Neural crest cell (in vitro differentiated cells): ENCODE measurements at places on chromosomes 13 and 19. TPM values are rescaled to one million over a fixed set of nuclear protein-coding genes. Genes with fewer than 3 reads are reported as not detected.

- peak; percentile 90 for DNase-seq
Observed at GRCh38 chr13:36818804-36819738, at the start of gene RFXAP. Gene RFXAP (plus strand): TSS chr13:36819222. CDS start chr13:36819358, 136 bp downstream.

GRCh38 chr13:112183532-112184090 lies 116.7 kb downstream of the SOX1 start:
- DNase-seq, result no peak

DNA sequence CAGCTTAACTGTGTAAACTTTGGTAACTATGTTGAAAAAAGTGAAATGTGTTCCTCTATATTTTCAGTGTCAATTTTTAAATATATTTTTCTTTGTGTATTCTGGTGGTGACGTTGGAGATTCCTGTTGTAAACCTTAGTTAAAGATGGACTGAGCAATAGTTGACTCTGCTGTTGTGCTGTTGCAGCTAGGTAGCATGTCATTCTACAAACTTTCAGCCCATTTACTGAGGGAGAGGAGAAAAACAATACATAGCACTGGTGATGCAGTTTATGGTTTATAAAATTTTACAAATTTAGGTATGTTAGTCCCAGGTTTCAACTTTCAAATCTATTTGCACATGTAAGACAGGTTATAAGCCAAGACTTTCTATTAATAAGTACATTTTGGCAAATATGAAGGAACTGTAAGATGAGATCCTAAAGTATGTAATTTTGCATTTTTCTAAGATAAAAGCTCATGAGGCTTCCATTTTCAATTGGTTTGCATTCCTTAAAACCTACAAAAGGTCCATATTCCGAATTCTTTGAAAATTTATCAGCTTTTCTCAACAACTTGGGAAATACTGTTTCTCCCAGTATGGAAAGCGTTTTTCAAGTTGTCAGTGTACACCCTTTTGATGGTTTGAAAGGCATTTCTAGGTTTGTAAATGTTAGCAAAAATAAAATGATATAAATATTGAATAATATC lies 1.5 kb downstream of the NDFIP2 start:
- DNase-seq, result no peak

- peak; percentile 89 for DNase-seq
Observed at GRCh38 chr13:112066624-112067004, 335 bp upstream of the SOX1 start.

- no peak for DNase-seq
Observed at GRCh38 chr13:49100637-49101570, 119.2 kb upstream of the MLNR start.

DNA sequence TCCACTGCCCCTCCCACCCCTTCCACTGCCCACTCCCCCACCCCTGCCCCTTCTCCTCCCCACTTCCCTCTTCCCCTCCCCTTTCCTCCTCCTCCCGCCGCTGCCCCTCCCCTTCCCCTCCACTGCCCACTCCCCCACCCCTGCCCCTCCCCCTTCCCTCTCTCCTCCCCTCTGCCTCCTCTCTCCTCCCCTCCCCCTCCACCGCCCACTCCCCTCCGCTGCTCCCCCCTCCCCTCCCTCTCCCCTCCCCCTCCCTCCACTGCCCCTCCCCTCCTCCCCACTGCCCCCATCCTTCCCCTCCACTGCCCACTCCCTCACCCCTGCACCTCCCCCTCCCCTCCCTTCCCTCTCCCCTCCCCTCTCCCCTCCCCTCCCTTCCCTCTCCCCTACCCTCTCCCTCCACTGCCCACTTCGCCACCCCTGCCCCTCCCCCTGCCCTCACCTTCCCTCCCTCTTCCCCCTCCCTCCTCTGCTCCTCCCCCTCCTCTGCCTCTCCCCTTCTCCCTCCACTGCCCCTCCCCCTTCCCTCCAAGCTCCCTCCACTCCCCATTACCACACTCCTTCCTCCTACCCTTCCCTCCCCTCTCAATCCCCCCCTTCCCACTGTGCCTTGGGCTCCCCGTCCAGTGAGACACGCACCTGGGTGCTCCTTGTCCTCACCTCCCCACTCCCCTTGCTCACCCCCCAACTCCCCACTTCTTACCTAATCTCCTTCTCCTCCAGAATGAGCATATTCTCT lies 21.9 kb downstream of the ATP8B3 start:
- no peak for DNase-seq

GRCh38 chr19:40331052-40331451 lies 17.1 kb downstream of the C19orf47 start:
- DNase-seq, result no peak

DNA sequence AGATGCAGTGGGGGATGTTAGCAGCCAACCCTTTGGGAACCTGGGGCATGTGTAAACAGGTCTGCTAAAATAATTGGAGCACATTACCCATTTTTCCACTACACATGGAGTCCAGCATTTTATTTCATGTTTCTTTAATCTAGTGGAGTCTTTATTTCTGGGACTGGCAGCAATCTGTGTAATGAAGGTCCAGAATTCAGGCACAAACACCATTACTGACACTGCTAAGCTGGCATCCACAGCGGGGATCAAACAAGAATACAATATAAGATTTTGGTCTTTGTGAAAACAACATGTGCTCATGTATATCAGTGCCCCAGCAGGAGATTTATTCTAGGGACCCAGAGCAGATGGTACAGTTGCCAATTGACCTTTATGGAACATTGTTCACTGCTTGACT lies 1587.0 kb upstream of the PRR20A start:
- no peak for DNase-seq

DNA sequence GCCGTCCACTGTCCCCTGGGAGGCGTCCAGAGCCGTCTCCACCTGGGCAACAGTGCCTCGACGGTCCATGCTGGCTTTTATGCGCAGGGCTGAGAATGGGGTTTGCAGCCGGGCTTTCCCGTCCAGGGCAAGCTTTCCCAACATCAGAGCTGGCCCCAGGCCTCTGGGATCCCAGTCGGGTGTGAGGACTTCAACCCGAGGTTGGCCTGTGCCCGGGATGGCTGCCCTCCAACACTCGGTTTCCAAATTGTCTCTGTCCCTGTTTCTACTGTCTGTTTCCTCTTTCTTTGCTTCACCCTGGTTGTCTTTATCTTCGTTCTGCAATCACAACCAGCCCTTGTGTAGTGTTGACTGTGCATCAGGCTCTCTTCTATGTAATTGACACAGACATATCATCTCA lies at the start of gene IFNL4:
Gene IFNL4 (minus strand): TSS at position 51 of the 400 bp plus-strand sequence.
- no peak for DNase-seq

GRCh38 chr13:102968572-102969228 lies 97.5 kb downstream of the SLC10A2 start:
- DNase-seq, result no peak

DNA sequence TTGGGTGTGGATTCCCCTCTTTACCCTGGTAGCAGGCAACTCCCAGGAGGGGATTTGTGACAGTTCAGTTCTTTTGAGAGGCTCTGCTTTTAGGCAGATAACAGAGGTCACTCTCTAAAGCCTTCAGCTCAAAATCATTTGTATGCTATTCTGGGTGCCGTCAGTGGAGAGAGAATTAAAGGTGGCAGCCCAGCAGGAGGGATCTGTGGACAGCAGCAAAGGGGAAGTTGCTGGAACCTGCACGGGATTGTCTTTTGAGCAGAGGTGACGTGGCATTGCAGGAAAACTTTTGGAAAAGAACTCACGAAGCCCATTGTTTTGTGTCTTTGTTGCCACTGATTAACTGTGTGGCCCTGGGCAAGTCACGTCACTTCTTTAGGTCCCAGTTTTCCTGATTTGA lies 62.4 kb upstream of the C1QTNF9 start:
- DNase-seq, result no peak

- DNase-seq, result no peak
Observed at GRCh38 chr13:42396501-42396900, 124.5 kb downstream of the AKAP11 start.

GRCh38 chr13:106276876-106277275 lies 258.6 kb downstream of the EFNB2 start:
- DNase-seq, result no peak

GRCh38 chr19:49840736-49841249 lies 10.2 kb upstream of the PTOV1 start:
- no peak for DNase-seq

GRCh38 chr13:110281736-110282135 lies 25.2 kb downstream of the COL4A1 start:
- no peak for DNase-seq

DNA sequence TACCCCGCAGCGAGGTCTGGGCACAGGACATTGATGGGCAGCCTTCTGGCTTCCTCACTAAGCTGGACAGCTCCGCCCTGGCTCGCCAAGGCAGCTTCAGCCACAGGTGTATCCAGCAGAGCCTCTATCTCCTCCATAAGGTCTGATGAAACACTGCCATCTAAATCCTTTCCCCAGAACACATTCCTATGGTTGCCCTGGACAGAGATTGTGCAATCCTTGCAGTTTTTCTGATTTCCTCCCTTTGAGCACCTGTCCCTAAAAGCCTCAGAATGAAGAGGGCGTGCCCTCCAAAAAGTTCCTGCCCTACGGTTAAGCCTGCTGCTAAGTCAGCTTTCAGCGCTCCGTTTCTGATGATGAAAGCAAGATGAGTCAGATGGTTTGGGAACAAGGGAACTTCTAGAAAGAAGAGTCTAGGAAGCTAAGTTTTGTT lies 21.0 kb downstream of the CLEC4M start:
- DNase-seq, result no peak

- DNase-seq, result no peak
Observed at GRCh38 chr19:40705362-40705651, 11.4 kb downstream of the COQ8B start.

DNA sequence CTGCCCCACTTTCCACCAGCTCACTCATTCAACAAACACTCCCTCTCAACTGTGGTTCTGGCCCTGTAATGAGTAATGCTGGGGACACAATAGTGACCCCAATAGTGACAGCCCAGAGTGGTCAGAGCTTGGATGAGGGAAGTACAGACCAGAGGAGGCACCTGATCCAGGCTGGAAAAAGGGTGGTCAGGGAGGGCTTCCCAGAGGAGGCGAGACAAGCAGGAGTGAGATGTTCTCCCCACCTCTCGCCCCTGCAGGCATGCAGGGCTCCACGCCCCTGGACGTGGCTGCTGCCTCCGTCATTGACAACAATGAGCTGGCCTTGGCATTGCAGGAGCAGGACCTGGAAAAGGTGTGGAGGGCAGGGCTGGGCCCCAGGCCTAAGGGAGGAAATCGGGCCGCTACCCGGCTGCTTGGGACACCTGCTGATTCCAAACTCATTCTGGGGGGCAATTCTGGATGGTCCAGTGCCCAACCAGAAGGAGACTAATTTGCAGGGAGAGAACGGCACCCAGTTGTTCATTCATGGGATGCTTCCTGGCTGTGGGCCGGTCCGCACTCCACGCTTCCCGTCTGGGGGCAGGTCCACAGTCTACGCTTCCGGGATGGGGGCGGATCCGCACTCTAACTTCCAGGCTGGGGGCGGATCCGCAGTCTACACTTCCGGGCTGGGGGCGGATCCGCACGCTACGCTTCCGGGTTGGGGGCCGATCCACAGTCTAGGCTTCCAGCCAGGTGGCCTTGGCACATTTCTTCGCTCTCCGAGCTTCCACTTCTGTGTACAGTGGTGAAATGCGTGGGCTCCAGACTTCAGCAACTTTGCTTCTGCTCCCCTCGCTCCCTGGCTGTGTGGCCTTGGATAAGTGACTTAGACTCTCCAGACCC lies 63.4 kb downstream of the RYR1 start:
- no peak for DNase-seq

GRCh38 chr19:52343548-52343947 lies 7.5 kb downstream of the ZNF610 start:
- peak; percentile 57 for DNase-seq

DNA sequence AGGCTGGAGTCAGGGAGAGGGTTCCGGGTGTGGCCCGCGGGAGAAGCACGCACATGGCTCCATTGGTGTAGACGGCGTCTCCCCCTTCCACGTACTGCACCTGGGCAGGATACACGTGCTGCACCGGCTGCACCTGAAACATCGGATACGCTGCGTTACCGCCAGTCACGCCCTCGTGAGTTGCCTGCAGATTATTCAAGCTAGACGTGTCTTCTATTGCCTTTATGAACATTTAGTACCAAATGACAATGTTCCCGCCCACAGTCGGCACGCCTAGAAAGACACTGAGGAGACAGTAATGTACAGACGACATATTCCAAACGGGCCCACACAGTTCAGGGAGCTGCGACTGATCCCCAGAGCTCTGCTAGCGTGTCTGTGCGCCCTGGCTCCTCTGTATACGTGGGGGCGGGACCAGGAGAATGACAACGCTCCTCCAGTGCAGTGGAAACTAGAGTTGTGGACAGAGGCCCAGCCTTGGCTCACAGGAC lies 64.1 kb upstream of the RANBP3 start:
- DNase-seq, result no peak

DNA sequence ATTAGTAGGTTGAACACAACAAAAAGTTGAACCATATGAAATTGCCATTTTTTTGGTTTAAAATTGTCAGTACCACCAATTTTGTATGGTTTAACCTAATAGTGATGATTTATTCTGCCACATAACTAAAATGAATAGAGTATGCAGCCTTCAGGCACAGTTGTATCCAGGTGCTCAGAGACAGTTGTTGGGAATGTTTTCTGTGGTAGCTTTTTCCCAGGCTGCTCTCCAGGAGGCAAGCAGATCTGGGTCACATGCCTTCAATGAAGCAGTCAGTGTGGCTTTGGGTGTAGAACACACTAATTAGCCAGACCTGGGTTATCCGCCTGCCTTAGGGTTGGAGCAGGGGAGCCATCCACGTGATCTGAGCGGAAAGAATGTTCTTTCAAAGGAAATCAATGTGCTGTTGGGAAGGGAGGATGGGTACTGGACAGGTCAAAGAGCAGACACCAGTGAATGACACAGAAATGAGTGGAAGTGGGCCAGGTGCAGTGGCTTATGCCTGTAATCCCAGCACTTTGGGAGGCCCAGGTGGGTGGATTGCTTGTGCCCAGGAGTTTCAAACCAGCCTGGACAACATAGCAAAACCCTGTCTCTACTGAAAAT lies 28.6 kb downstream of the MARK4 start:
- DNase-seq, result no peak

DNA sequence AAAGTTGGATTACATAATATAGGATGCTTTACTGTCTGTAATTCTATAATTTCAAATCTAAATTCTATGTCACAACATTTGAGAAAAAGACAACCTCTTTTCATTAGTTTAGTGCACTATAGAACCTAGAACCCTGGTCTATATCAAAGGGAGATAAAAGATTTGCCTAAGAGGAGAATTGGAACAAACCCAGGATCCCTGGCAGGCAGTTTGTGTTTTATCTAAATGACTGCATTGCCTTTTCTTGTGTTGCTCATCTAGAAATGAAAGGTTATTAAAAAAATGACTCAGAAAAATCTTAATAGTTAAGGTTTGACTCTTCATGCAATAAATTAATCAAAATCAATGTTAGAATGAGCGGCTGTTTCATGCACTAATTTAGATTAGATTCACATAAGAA lies 96.7 kb downstream of the PCDH9 start:
- no peak for DNase-seq

GRCh38 chr13:100602493-100603111 lies 14.0 kb upstream of the GGACT start:
- no peak for DNase-seq

Gene ZNF730
- 26.2 and 27.7 TPM in 2 replicates for total RNA-seq

Gene MAMSTR
- 2.4 and 2.6 TPM in 2 replicates for total RNA-seq

Gene USE1
- total RNA-seq, result 15.7 and 17.6 TPM in 2 replicates

Gene ZNF816
- total RNA-seq, result 12.0 and 13.8 TPM in 2 replicates

Gene PROSER3
- 63.4 and 64.0 TPM in 2 replicates for total RNA-seq
